Esophagus squamous epithelium (tissue), 5 donors: ENCODE measurements at places on chromosomes 2 and 18. TPM values are rescaled to one million over a fixed set of nuclear protein-coding genes. Genes with fewer than 3 reads are reported as not detected.

The AGXT gene
- not detected for total RNA-seq

DNA sequence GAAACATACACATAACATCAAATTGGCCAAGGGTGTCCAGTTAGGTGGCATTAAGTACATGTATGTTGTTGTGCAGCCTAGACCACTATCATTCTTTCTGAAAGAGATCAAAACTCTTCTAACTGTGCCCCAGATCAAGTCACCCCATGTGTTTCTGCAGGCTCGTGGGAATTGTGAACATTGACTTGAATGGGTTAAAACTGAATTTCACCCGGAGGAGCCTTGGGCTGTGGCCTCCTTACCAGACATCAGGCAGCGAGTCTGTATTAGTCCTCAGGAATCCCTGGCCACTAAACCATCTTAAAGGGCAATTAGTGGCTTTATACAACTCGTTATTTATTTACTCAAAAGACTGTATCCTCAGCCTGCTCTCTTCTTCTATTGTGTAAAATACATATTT, 149.0 kb upstream of the REV1 start:
- no peak for DNase-seq

DNA sequence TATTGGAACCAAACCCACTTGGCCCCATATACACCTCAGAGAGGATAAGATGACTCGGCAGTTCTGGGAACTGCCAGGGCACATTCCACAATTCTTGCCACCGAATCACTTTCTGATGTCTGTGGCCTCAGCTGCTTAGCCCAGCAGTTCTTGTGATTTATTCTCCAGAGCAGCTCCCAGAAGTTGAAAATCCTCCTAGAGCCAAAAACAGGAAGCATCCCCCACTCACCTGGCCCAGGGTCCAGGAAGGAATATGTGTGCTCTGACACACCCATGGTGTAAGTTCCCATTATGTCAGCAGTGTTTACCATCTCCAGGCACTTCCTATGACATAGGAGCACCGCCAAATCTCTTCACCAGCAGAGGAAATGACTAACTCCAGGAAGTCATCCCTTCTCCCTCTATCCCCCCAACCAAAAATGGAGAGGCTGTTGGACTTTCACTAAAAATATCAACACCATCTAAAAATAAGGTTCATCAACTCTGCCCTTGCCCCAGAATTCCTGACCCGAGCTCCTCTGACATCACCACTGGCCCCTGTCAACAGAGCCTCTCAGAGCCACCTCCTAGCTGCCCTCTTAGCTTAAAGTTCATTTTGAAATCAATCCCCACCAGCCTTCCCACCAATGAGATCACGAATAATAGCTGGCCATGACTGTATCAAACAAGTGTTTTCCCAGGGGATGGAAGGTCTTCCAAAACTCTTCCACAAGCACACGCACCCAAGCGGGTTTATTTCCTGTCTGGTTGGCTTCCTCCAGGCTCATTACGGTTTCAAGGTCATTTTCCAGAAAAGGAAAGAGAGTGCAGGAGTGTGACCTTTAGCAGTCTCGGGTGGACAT, 223.1 kb upstream of the PARD3B start:
- no peak for DNase-seq

DNA sequence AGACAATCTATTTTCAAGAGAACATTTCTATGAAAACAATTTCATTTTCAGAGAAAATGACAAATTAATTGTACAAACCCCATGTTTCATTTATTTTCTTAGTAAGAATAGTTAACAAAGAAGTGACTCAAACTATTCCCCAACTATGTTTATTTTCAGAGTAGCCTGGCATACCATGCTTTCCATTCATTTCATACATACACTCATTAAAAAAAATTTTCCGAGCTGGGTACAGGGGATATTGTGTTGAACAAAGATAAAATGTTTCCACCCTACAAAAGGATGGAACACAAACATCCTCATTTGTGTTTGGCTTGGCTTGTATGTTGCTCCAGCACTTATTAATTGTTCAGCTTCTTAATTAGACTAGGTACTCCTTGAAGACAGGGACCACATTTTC, 331.4 kb downstream of the EXOC6B start:
- DNase-seq, result no peak
